ENCODE measurements at places on chromosomes 2 and 18.

DNA sequence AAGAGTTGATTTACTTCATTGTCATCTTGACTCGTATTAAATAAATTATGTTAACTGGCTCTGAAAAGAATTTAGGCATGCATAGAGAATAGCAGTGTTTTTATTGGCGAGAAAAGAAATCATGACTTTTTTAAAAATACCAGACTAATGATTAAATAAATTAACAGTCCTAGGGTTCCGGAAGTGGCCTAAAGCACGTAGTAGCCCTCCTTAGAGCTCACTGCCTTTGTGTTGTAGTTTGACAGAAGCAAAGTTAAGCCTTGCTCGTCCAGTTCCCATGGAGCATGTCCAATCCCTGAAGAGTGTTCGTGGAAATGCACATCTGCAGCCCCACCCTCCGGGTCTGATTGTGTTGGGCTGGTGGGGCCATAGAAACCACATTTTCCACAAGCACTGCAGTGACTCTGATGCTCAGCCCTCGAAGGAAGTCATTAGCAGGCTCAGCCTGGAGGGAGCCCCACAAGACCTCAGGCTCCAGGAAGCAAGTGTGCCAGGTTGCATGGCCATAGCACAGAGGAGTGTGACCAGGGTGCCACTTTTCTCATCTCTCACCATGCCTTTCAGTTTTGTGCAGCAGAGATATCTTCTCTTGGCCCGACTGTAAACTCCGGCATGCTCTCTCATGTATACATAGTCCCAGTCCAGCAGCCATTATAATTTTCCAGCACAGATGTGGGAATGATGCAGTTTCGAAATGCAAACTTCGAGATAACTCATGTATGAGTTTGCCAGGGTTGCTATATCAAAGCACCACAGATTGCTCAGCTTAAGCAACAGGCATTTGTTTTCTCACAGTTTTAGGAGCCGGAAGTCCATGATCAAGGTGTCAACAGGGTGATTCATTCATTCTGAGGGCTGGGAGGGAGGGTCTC lies 188.6 kb upstream of the SH3BP4 start:
- DNase-seq = no peak

DNA sequence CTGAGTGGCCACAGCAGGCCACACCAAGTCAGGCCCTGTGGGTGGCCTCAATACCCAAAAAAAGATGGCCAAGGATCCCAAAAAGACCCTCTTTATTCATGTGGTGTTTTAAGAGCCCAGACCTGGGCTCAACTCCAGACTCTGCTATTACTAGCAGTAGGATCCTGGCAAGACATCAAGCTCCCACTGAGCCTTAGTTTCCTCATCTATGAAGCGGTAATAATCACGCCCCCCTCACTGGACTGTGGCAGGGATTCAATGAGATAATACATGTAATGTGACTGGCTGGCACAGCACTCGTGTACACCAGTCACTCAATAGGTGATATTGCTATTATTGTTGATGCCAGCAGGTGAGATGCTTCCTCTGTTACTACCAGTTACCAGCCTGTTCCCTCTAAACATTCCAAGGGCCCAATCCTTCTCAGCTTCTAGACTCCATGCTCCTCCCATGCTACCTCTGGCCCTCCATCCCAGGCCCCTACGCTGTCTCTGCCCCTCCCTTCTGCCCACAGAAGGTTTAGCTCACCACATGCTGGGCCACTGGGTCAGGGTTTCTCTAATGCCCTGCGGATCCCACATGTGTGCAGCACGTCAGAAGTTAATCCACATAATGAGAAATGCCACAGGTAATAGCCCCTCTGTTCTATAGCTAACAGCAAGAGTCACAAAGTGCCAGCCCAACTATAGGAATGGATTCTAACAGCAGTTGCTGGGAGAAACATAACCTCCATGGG lies 51.2 kb downstream of the SLC4A5 start:
- DNase-seq = no peak

- no peak for DNase-seq
Observed at GRCh38 chr18:33670029-33670428, 92.0 kb downstream of the ASXL3 start.

GRCh38 chr2:170525566-170525900 lies 189.6 kb upstream of the SP5 start:
- no peak for DNase-seq

GRCh38 chr2:24410976-24411375 lies 50.6 kb upstream of the ITSN2 start:
- DNase-seq = no peak

DNA sequence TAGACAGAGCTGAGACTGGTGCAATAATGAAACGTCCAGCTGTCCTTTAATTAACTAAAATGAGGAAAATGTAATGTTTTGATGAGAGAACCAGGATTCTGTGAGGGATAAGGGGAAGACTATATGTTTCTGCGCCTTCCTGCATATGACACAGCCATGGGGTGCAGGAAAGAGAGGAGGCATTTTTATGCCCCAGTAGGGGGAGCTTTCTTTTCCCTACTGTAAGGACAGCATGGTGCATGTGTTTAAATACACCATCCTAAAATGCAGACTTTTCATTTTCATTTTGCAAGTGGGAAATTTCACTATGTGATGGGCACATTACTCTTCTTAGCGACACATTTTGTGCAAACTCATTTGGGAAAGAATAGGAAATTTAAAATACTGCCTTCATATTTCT lies 446.1 kb downstream of the ARHGAP15 start:
- DNase-seq = no peak

GRCh38 chr18:69895066-69896047 lies 52.3 kb downstream of the CD226 start:
- no peak for DNase-seq

DNA sequence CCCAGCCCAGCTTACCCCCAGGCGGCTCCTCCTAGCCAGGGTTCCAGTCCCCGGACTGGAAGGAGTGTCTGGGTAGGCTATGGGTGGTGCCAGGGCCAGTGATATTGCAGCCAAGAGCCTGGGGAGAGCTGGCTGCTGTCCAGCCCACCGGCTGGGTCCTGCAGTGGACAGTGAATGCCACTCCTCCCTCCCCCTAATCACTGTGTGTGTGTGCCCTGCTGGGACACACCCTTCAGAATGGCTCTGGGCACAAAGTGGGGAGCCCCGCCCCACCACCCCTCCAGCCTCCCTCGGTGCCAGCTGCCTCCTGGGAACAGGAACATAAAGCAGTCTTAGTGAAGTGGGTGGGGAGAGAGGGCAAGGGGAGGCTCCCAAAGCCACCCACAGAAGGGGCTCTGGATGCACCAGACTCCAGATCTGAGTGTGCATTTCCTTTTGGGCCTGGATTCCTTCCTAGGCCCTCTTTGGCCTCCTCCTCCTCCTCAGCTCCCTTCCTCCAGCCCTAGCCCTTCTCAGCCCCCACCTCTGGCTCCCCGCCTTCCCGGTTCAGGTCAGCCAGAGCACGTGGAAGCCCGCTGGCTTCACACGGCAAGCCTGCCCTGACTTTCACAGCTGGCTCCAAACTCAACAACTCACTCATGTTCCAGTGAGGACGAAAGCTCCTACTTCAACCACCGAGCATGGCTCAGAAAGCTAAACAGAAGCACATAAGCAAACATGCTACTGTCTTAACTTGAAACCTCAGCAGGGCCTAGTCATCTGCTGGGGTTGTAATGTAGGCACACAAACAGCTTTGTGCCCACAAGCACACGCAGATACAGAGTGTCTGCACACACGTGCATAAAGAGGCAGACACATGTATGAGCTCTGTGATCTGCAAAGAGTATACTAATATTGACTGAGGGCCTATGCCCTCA lies 209.2 kb upstream of the SMAD2 start:
- no peak for DNase-seq

- no peak for DNase-seq
Observed at GRCh38 chr2:219500135-219500534, 1.4 kb downstream of the GMPPA start.

DNA sequence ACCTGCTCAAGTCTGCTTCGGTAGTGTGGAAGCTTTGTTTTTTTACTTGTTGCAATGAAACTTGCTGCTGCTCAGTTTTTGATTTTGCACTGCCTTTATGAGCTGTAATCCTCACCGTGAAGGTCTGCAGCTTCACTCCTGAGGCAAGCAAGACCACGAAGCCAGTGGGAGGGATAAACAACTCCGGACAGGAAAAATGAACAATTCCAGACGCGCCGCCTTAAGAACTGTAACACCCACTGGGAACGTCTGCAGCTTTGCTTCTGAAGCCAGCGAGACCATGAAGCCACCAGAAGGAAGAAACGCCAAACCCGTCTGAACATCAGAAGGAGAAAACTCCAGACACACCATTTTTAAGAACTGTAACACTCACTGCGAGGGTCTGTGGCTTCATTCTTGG lies 245.7 kb upstream of the REG3G start:
- DNase-seq = no peak

- no peak for DNase-seq
Observed at GRCh38 chr18:70004696-70005095, 57.0 kb upstream of the CD226 start.

GRCh38 chr18:9832871-9833270 lies 52.9 kb upstream of the TXNDC2 start:
- no peak for DNase-seq

GRCh38 chr2:18824915-18825314 lies 235.5 kb upstream of the NT5C1B start:
- no peak for DNase-seq

GRCh38 chr2:41955316-41956043 lies 92.3 kb upstream of the PKDCC start:
- no peak for DNase-seq

DNA sequence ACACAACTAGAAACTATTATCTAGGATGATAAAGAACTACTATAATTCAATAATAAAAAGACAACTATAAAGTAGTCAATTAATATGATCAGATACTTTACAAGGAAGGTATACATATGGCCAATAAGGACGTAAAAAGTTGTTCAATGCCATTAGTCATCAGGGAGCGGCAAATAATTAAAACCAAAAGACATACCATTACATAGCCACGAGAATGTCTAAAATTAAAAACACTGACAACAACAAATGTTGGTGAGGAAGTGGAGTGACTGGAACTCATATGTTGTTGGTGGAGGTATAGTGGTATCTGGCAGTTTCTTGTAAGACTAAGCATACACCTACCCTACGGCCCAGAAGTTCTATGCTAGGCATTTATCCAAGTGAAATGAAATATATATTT lies 152.4 kb downstream of the MTCL1 start:
- DNase-seq = no peak

GRCh38 chr2:9373476-9373875 lies 49.9 kb downstream of the ITGB1BP1 start:
- DNase-seq = no peak

DNA sequence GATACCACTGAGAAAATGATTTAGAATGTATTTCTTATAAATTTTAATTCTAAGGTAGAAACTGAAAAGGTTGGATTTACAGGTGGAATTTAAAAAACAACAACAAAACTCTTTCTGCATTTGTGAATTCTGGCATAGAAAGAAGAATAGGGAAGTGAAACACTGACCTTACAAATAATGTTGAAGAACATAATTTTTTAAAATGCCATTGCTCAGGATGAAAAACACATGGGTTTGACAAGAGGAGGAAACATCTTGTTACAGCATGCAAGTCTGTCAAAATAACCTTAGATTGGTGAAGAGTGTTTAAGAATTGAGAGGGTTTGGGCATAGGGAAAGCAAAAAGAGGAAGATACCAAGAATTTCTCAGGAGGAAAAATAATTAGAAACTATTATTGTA lies 184.3 kb downstream of the UBE2E3 start:
- DNase-seq = no peak

- no peak for DNase-seq
Observed at GRCh38 chr2:35428548-35428947, 927.0 kb upstream of the CRIM1 start.

GRCh38 chr18:54775686-54776085 lies 52.6 kb upstream of the RAB27B start:
- DNase-seq = no peak

GRCh38 chr2:64137567-64137966 lies 6.7 kb downstream of the PELI1 start:
- DNase-seq = no peak

DNA sequence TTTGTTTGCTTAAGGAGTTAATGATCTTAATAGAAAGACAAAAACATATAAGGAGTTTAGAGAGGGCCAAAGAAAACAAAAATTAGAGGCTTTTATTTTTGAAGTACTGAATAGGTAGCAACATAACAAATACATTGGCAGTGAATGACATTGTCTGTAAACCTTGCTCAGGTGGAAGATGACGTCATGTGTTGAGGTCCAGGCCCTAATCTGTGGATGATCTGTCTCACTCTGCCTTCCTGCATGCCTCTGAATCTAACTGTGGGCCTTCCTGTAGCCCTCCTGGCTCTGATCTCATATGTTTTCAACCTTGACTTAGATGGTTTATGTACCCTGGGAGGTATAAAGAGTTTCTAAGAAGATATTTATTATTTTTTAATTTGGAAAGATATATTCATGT lies 58.1 kb upstream of the DYNAP start:
- DNase-seq = no peak

GRCh38 chr2:43766006-43766405 lies 7.8 kb upstream of the DYNC2LI1 start:
- DNase-seq = no peak

GRCh38 chr2:53096351-53096750 lies 671.3 kb upstream of the CHAC2 start:
- no peak for DNase-seq

- no peak for DNase-seq
Observed at GRCh38 chr2:95272781-95273180, 1.5 kb upstream of the PROM2 start.

- no peak for DNase-seq
Observed at GRCh38 chr2:143205106-143205764, 76.0 kb downstream of the ARHGAP15 start.

DNA sequence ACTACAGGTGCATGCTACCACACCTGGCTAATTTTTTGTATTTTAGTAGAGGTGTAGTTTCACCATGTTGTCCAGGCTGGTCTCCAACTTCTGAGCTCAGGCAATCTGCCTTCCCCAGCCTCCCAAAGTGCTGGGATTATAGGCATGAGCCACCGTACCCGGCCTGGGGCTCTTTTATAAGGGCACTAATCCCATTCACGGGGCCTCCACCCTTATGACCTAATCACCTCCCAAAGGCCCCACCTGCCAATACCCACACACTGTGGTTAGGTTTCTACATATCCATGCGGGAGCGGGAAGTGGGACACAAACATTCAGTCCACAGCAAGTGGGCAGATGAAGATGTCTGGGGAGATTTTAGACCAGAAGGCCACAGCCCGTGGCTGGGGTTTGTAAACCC lies 164.7 kb upstream of the SH3BP4 start:
- no peak for DNase-seq

- DNase-seq = no peak
Observed at GRCh38 chr2:68765739-68766375, 31.2 kb downstream of the ARHGAP25 start.

- peak; percentile 83 for DNase-seq
Observed at GRCh38 chr2:128318776-128319464, at the start of gene HS6ST1. TSS of gene HS6ST1 (minus strand) at chr2:128318868. CDS start at chr2:128318563, 305 bp downstream.

GRCh38 chr18:811182-811891 lies 705 bp downstream of the YES1 start:
- DNase-seq = no peak

GRCh38 chr18:54845787-54846186 lies 17.5 kb downstream of the RAB27B start:
- no peak for DNase-seq

GRCh38 chr2:188307850-188308283 lies 16.2 kb downstream of the GULP1 start:
- DNase-seq = no peak
